ENCODE measurements at places on chromosomes 11 and 22. TPM values are rescaled to one million over a fixed set of nuclear protein-coding genes. Genes with fewer than 3 reads are reported as not detected.

Gene ZNF70
- total RNA-seq = 7.2 TPM

Gene RASGRP2
- 1.1 TPM for total RNA-seq

Gene USH1C
- not detected for total RNA-seq

Gene OLFML1
- not detected for total RNA-seq

Gene TIMP3
- total RNA-seq = 20.5 TPM

Gene BUD13
- total RNA-seq = 21.4 TPM

Gene F2
- not detected for total RNA-seq

Gene RAB39A
- 0.19 TPM for total RNA-seq

Gene OR5AR1
- not detected for total RNA-seq

Gene IL18
- 0.19 TPM for total RNA-seq

Gene NECTIN1
- 10.5 TPM for total RNA-seq

Gene DYNC2H1
- 6.5 TPM for total RNA-seq

Gene NFRKB
- 29.7 TPM for total RNA-seq

Gene TRIM29
- total RNA-seq = not detected

Gene PPP2R5B
- total RNA-seq = 12.4 TPM

Gene NOX4
- 67.6 TPM for total RNA-seq

Gene INTS4
- 36.6 TPM for total RNA-seq

Gene CTSW
- not detected for total RNA-seq

Gene HBG2
- not detected for total RNA-seq

Gene IGF2
- total RNA-seq = 17.8 TPM

Gene ZNF280B
- 1.6 TPM for total RNA-seq

Gene MUC2
- total RNA-seq = not detected

Gene HTR3B
- total RNA-seq = not detected

Gene RHBDD3
- 31.4 TPM for total RNA-seq

Gene PTPRCAP
- total RNA-seq = 0.33 TPM

Gene BARX2
- not detected for total RNA-seq

Gene ASPHD2
- total RNA-seq = 4.2 TPM

Gene DCHS1
- total RNA-seq = 58.5 TPM

Gene SERPING1
- not detected for total RNA-seq

Gene BIRC3
- 4.3 TPM for total RNA-seq

Gene VSIG10L2
- total RNA-seq = not detected

Gene PTPMT1
- total RNA-seq = 73.8 TPM

Gene KRTAP5-10
- not detected for total RNA-seq

Gene DLAT
- total RNA-seq = 49.5 TPM

Gene AIFM3
- total RNA-seq = 0.33 TPM

Gene OR10A2
- total RNA-seq = not detected

Gene CCDC73
- not detected for total RNA-seq

Gene MS4A15
- not detected for total RNA-seq
